Stimulated activated CD8-positive, alpha-beta memory T cell treated with anti-CD3 and anti-CD28 coated beads, Interleukin-12 subunit alpha, Interleukin-12 subunit beta, amount 100 ng/mL, for 4 hours (primary cell): ENCODE measurements at places on chromosomes 2 and 18.
A peak's percentile ranks its signal among the peaks of the same experiment; 100 is the strongest.

DNA sequence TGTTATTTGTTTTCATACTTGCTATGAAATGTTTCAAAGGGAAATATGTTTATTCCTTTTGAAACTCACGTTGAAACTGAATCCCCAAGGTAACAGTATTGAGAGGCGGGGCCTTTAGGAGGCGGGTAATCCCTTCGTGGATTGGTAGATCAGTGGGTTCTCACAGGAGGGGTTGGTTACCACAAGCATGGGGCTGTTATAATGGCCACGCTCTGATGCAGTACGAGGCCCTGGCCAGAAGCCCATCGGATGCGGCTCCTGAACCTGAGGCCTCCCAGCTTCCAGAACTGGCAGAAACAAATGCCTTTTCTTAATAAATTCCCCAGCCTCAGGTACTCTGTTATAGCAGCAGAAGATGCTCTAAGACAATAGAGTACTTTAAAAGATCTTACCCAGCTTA, 135.7 kb downstream of the ASB1 start:
- no peak for DNase-seq

GRCh38 chr2:64581777-64582539, 57.8 kb downstream of the AFTPH start:
- DNase-seq = no peak

- DNase-seq = no peak
Observed at GRCh38 chr2:23323917-23324680, 60.9 kb upstream of the KLHL29 start.

GRCh38 chr18:55054021-55054990, 95.0 kb upstream of the CCDC68 start:
- DNase-seq = no peak

DNA sequence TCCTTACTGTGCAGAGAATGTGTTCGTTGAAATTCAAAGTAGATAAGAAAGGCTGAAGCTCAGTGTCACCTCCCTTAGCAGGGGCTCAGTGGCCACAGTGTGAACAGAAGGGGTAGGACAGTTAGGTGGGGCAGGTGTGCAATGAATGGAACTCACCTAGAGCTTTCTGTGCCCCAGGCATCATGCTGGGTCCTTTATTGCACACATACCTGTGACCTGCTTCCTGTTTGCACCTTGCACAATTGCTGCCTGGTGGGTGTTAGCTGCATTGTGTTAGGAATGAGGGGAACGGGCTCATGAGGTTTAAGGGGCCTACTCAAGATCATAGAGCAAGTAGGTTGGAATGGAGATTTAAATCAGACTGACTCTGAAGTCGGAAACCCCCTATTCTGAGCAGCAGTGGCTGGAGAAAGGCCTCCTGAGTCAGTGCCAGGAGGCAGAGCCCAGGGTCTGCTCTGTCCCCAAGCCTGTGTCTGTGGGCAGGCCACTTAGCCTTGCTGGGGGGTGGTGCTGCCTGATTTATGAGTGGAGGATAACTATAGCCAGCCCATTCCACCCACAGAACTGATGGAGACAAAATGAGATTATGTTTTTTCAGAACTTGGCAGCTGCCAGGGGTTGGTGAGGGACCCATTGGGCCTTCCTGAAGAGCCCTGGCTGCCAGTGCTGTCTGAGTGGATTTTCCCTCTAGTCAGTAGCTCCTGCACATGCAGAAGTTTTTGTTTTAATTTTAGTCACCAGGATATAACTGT, 76.2 kb downstream of the NPAS2 start:
- DNase-seq = no peak

GRCh38 chr2:143607231-143608062, 478.2 kb downstream of the ARHGAP15 start:
- DNase-seq = no peak

GRCh38 chr2:230889911-230890601, 25.3 kb downstream of the ITM2C start:
- DNase-seq = no peak

- DNase-seq = no peak
Observed at GRCh38 chr2:21281384-21281783, 157.6 kb downstream of the TDRD15 start.

GRCh38 chr2:137865954-137866540, 98.2 kb upstream of the HNMT start:
- no peak for DNase-seq

GRCh38 chr2:43317680-43318079, 91.3 kb upstream of the ZFP36L2 start:
- DNase-seq = no peak

- no peak for DNase-seq
Observed at GRCh38 chr2:106885329-106885728, 638 bp downstream of the ST6GAL2 start.

DNA sequence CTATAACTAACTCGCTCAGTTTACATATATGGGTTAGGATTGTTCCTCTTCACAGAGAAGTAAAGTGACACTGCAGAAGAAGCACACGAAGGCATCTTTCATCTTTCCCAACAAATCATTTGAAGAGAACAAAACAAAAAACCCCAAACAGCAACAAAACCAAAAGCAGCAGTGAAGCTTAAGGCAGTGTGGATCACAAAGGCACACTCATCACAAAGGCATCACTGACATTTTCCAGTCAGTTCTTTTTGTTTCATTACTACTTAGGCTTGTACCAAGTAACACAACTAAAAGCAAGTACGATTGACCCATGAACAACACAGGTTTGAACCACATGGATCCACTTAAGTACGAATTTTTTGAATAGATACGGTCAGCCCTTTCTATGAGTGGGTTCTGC, 75.7 kb downstream of the RNF152 start:
- no peak for DNase-seq

GRCh38 chr2:15638720-15639119, 47.1 kb downstream of the DDX1 start:
- no peak for DNase-seq

DNA sequence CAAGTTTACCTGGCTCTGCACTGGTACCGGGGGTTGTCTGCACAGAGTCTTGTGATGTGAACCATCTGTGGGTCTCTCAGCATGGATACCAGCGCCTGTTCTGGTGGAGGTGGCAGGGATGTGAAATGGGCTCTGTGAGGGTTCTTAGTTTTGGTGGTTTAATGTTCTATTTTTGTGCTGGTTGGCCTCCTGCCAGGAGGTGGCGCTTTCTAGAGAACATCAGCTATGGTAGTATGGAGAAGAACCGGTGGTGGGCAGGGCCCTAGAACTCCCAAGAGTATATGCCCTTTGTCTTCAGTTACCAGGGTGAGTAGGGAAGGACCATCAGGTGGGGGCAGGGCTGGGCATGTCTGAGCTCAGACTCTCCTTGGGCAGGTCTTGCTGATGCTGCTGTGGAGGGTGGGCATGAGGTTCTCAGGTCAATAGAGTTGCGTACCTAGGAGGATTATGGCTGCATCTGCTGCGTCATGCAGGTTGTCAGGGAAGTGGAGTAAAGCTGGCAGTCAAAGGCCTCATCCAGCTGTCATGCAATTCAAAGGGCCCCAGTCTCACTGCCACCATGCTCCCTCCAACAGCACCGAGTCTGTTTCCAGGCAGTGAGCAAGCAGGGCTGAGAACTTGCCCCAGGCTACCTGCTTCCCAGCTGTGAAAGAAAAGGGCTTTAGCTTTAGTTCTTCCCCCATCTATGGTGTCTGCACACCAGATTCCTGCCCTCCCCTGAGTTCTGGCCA, 278.0 kb downstream of the METTL4 start:
- no peak for DNase-seq

- peak; percentile 65 for DNase-seq
Observed at GRCh38 chr18:74498712-74499627, 2.8 kb downstream of the CNDP2 start.

DNA sequence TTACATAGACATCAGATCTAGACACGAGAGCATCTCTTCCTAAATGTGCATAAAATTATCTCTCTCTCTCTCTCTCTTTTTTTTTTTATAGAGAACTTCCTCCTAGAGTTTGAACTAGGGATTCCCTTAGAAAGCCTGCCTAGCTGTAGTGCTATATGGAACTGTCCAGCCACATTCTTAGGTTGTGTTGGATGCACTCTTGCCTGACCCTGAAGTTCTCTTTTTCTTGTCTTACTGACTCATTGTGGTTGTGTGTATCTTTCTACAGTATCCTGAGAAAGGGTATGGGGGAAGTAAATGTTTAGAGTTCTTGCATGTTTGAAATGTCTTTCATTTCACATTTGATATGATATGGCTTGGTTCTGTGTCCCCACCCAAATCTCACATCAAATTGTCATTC, 368.2 kb downstream of the CDH2 start:
- no peak for DNase-seq

- DNase-seq = no peak
Observed at GRCh38 chr2:159912580-159912979, 114.6 kb upstream of the CD302 start.

DNA sequence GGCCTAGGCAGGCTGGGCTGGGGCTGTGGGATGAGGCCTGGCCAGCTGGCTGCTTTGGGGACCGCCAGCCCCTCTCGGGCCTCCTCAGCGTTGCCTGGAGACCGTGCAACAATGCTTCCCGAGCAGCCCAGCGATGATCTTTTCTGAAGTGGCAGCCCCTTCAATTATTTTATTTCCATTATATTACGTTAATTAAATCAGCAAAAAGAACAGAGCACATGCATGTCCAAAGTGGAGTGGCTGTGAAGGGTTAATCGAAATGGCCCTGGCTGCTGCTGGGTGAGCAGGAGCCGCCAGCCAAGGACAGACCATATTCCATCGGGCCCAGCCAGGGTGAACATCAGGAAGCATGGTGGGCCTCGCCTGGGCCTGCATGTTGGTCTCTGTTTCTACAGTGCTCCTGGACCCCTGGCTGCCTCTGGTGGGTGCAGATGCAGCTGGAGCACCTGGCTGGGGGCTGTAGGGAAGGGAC, 245.5 kb downstream of the MYCN start:
- DNase-seq = no peak

DNA sequence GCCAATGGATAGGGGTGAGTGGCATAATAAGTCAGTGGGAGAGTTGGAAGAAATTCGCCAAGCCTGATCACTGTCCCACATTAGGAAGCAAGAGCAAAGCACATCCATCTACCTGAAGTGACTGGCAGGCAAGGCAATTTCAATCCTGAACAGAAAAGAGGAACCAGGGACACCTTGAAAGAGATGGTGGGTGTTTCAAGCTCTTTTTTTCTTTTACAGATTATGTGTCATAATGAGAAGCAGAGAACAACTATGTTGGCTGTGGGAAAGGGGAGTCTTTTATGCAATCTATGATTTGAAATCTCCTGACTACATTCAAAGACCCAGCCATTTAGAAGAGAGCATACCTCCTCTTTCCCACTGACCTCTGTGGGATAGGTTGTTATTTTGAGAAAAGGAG, 63.5 kb downstream of the TGIF1 start:
- no peak for DNase-seq

GRCh38 chr18:31610286-31611205, 18.9 kb downstream of the TTR start:
- DNase-seq = no peak

DNA sequence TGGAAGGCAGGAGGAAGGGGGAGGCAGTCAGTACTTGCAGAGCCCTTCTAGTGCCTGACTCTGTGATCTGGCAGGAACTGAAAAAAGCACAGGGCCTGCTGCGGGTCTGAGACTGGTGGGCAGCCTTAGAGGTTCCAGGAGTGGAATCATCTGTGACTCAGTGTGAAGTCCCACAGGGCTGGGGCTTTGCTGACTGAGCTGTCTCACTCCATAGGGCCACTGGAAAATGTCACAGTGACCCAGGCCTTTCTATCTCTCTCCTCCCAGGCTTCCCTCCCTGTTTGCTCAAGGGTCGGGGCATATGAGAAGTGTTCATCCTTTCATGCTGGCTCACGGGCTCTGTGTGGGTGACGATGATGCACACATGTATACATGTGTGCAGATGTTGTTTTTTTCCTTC, 47.1 kb upstream of the ZFP36L2 start:
- no peak for DNase-seq

DNA sequence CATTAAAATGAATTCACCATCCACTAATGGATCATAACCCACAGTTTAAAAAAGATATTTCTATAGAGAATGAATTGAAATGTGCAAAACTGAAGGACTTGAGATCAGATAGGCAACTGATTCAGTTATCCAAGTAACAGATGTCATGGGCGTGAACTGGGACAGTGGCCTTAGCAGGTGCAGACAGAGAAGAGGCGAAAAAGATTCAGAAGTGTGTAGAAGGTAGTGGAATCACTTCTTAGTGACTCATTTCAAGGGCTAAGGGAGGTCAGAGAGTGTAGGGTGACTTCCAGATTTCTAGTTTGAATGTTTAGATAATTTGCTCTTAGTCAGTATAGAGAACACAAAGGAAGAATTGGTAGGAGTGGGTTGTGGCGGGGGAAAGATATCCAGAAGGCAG, 79.7 kb downstream of the EHBP1 start:
- no peak for DNase-seq

GRCh38 chr2:9814129-9814868, 29.0 kb upstream of the TAF1B start:
- no peak for DNase-seq

DNA sequence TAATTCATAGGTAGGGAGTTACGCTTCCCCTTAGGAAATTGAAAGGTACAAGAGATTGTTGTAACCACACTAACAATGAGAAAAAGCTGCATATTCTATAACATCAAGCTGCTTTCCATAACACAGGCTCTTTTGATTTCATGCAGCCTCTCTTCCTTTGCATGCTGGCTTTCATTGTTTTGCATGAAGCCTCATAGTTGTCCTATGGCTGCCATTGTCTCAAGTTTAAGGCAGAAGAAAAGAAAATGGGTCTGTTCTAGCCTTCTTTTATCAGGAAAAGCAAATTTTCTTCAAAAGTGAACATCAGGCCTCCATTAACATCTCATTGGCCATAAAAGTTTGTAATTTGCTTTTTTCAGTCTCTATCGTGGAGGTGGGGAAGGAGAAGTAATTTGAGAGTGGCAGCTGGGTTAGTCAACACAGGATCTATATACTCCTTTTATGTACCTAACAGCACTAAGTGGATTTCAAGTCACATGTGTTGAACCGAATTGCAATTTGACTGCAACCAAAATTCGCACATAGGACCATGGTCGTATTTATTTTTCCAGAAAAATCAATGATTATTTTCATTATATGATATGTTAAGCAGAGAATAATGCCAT, 248.5 kb upstream of the RND3 start:
- no peak for DNase-seq

DNA sequence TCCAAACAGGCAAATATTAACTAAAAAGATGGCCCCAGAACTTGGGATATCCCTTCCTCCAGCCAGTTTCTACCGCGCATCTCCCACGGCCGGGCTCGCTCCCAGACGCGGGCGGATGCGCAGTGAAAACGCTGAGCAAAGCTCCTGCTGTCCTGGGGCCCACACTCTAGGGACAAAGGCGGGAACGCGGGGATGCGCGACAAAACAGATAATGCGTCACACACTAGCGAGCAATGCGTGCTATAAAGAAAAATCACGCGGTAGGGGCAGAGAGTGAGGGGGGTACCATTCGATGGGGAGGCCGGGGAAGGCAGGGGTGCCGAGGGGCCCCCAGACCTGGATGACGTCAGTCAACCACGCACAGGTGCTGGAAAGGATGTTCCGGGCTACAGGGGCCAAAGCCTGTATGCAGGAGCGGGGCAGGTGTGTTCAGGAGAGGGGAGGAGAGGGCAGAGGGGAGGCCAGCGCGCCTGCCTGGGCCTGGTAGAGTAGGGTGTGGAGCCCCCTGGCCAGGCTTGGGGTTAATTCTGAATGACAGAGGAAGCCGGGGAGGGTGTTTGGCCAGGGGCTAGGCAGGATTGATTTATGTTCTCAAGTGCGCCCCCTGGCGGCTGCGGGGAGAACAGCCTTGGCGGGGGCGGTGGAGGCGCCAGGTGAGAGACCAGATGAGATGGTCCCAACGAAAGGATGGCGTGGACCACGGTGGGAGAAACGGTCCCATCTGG, 14.9 kb upstream of the ITM2C start:
- peak; percentile 50 for DNase-seq
